Astrocyte of the cerebellum (primary cell): ENCODE measurements at places on chromosomes 2 and 18.

DNA sequence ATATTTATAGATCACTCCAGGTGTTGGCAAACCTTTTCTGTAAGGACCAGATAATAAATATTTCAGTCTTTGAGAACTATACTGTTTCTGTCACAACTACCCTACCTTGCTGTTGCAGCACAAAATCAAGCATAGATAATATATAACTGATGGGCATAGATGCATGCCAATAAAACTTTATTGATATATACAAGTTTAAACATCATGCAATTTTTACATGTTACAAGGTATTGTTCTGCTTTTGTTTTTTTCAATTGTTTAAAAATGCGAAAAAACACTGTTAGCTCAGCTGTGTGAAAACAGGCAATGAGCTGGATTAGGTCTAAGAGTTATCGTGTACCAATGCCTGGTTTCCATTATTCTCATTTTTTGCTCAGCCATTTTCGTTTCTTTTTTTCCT lies 47.6 kb upstream of the FN1 start:
- no peak for DNase-seq

- DNase-seq = no peak
These were observed 166.4 kb downstream of the MGAT5 start for GRCh38 chr2:134420259-134420658.

- DNase-seq = no peak
These were observed 27.9 kb upstream of the POU3F3 start for GRCh38 chr2:104826016-104826415.

GRCh38 chr2:153388246-153388645 lies 90.3 kb downstream of the RPRM start:
- DNase-seq = peak; percentile 58

- peak; percentile 76 for DNase-seq
These were observed 52.2 kb downstream of the CDK15 start for GRCh38 chr2:201858281-201859184.

GRCh38 chr2:24448797-24449196 lies 42.3 kb upstream of the NCOA1 start:
- no peak for DNase-seq

DNA sequence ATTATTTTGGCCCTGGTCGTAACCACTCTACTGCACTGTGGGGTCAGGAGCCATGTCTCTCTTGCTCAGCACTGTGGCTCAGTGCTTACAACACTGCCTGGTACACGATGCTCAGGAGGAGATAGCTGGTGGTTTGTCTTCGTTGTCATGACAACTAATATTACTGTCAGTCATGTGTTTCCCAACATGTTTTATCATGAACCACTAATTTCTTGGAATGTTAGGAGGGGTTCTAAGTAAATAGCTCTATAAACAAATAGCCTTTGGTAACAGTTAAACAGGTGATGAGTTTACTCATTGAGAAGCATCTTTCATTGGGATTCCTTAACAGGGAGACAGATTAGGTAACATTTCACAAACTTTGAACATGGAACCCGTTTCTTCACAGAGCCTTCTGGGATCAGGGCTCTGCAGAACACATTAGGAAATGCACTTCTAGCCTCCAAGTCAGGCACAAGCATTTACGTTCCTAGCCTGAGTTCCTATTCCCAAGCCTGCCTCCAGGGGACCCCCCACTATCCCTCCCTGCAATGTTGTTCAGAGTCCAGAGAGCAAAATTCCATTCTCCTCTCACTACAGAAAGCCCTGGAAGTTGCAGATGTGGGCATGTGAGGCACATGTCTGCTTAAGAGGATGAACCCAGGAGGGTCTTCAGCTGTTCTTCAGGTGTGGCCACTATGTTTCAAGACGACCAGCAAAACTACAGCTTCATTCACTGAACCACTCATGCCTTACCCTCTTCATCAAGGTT lies 6.4 kb upstream of the RBM44 start:
- DNase-seq = no peak
